Cerebellum (tissue), 4 donors: ENCODE measurements at places on chromosomes 2 and 18. TPM values are rescaled to one million over a fixed set of nuclear protein-coding genes. Genes with fewer than 3 reads are reported as not detected.
A peak's percentile ranks its signal among the peaks of the same experiment; 100 is the strongest.

Gene CIB4
- total RNA-seq = not detected

Gene C2orf66
- total RNA-seq = 1.8 TPM

Gene SNTG2
- total RNA-seq = 4.9 TPM

Gene GAREM2
- 11.0 TPM for total RNA-seq

Gene PJVK
- 3.3 TPM for total RNA-seq

- DNase-seq = no peak
Measured at GRCh38 chr2:34486965-34487364, 887.9 kb upstream of the FAM98A start.

DNA sequence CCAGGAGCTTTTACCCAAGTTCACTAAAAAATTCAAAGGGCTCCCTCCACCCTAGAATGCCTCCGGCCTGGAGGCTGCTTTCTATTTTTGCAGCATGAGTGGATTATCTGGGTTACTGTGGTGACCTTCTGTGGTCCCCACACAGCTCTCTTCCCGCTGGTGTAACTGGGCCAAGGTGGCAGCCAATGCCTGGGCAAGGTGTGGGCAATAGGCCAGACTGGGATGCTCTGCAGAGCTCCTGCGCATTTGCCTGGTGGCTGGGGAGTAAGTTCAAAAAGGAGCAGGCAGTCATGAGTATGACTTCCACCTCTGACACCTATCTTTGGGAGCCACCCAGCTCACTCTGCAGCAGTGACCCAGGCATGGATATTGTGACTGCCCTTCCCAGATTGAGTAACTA is 130.5 kb upstream of the SPRED2 start:
- DNase-seq = peak; percentile 73

GRCh38 chr18:26208977-26209376 is 17.3 kb upstream of the TAF4B start:
- no peak for DNase-seq

DNA sequence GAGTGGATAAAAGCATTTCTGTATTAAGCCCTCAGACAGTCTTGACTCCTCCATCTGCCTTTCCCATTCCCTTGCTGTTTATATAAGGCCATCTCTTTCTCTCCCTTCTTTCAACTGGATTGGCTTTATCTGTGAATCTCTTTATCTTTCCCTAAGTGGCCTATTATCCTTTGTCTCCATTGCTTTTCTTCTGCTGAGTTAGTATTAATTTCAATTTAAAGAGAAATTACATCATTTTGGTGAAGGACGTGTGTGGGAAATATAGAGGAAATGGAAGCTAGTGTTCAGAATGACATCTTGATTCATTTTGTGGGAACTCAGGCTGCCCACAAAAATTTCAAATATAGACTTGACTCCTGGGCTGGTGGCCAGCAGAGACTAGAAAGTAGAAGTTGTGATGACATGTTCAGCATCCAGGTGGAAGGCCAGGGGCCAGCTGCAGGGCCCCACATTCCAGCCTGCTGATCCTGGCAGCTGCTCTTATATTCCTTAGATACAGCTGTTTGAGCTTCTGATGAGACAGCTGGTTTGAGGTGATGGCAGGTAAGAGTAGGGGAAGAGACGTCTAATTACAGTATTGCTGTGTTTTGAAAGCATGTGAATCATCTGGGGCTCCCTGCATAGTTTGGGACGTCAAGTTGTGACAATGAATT is 52.3 kb downstream of the DIS3L2 start:
- no peak for DNase-seq

DNA sequence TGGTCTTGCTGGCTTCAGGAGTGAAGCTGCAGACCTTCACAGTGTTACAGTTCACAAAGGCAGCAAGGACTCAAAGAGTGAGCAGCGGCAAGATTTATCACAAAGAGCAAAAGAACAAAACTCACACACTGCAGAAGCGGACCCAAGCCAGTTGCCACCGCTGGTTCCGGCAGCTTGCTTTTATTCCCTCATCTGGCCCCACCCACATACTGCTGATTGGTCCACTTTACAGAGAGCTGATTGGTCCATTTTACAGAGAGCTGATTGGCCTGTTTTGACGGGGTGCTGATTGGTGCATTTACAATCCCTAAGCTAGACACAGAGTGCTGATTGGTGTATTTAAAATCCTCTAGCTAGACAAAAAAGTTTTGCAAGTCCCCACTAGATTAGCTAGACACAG is 37.2 kb upstream of the ZNF532 start:
- DNase-seq = no peak
